Stimulated activated CD8-positive, alpha-beta memory T cell treated with anti-CD3 and anti-CD28 coated beads, Interleukin-12 subunit alpha, Interleukin-12 subunit beta, amount 100 ng/mL, for 4 hours (primary cell): ENCODE measurements at places on chromosomes 6 and 20.

- DNase-seq, result no peak
These were observed 66.9 kb upstream of the TGM3 start for GRCh38 chr20:2228926-2229325.

DNA sequence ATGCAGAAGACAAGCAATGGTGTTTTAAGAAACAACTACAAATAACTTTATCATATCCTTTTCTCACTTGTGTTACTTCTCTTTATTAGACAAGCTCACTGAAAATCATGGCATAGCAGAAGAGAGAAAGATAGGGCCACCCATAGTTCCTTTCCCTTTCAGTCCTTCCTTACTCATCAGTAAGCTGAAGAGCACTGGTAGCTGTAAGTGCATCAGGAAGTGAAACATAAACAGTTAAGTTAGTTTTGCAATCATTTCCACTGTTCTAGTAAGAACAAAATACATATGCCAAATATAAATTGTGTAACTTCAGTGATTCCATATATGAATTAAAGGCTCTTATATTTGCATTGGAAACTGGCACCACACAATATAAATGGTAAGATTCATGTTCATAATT, 220.1 kb downstream of the HACE1 start:
- no peak for DNase-seq

DNA sequence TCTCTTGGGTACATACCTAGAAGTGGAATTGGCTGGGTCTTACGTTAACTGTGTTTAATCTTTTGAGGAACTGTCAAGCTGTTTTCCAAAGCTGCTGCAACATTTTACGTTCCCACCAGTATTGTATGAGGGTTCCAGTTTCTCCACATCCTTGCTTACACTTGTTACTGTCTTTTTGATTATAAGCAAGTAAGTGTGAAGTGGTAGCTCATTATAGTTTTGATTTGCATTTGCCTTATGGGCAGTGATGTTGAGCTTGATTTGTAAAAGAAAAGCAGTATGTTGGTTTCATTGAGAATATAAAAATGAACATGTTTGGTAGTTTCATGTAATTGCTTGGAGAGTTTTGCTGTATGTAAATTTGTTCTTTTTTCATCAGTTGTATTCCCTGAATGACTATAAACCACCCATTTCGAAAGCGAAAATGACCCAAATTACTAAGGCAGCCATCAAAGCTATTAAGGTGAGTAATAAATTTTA, 40.4 kb downstream of the SCAF8 start:
- DNase-seq, result no peak

- DNase-seq, result no peak
These were observed 3.5 kb downstream of the CST7 start for GRCh38 chr20:24952376-24953208.

DNA sequence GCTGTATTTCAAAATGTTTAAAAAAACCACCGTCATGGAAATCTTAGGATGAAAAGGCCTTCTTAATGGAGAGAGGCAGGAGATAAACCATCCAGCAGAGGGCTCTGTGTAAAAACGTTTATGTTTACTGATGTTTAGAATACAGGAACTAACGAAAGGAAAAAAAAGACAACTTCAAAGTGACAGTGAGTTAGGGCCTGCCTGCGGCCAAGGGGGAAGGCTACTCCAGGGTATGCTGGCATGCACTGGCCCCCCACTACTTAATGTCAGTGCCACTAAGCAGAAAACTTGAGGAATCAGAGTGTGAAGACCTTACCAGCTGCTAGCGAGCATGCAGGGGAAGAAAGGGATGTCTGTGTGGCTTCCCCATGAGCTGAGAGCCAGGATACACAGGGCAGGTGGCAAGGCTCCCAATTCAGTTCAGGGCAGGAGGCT, 47.7 kb downstream of the AKAP7 start:
- DNase-seq, result no peak

- no peak for DNase-seq
These were observed 15.4 kb upstream of the L3MBTL1 start for GRCh38 chr20:43492101-43492500.

DNA sequence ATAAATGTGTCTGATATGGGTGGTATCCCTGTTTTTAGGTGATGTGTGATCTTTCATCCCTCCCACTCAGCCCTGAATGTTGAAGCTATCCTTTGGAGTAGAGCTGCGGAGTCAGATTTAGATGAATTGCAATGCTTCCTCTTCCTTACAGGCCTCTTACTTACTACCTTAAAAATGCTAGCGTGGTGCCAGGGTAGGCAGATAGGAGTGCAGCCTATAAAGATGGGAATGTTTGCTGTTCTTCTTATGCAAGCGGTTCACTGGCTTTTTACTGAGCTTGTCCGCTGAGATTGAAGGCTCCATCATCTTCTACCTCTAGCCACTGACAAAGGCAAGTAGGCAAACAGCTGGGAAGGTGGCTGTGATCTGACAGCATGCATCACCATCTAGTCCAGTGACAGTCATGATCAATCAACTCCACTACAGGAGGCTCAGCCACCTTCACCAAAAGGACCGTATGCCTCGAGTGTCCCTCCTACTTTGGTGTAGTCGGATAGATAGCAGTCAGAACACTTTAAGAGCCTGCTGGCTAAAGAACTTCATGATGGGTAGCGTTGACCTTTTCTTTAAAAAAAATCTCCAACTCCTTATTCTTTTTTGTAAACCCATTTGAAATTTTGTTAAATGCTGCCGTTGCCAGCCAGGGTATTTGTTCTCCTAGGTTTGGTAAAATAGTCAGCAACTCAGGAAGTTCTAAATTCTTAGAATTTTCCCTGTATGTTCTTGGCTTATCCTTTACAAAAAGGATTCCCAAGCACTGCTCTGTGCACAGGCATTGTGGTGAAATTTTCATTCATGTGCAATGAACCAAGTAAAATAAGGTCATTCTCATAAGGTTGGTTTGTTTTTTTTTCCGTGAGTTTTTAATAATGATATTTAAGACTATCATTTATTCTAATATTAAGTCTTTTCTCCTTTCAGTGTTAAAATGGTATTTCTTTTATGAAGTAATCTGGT, 169.6 kb downstream of the MTHFD1L start:
- no peak for DNase-seq

DNA sequence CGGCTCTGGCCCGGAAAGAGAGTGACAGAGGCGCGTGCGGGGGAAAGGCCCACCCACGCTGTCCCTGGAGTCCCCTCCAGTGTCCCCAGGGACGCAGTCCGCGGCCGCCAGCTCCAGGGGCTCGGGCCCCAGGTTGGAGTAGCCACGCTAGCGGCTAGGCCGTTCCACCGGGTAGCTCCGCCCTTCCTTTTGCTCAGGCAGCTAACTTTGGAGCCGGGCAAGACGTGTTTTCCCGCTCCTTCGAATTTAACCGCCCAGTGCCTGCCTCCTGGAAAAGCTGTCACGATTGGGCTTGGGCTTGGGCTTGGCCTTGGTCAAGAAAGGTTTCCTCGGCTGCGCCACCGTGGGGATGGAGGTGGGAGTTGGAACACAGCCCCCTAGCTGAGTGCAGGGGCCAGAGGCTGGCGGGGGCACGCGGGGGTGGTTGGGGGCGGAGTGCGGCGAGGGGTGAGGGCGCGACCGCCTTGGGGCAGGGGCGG, 4.7 kb downstream of the LINC00237 start:
- DNase-seq, result no peak

DNA sequence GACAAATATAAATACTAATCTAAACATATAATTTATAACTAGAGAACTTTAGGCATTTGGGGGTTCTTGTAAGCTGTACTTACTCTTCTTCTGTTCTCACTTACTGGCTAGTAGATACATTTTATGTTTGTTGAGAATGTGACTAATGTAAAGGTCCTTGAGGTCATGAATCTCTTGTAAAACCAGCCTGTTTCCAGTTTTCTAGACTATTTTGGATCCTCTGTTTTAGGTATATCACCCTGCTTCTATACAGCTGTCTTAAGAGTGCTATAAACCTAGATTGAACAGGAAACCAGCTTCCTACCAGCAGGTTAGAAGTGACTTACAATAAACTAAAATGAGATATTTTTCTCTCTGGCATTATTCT, 134.2 kb downstream of the PLCB4 start:
- DNase-seq, result no peak

- no peak for DNase-seq
These were observed 41.1 kb upstream of the CAP2 start for GRCh38 chr6:17352302-17352701.

GRCh38 chr6:11592294-11592906, 54.9 kb downstream of the TMEM170B start:
- no peak for DNase-seq

DNA sequence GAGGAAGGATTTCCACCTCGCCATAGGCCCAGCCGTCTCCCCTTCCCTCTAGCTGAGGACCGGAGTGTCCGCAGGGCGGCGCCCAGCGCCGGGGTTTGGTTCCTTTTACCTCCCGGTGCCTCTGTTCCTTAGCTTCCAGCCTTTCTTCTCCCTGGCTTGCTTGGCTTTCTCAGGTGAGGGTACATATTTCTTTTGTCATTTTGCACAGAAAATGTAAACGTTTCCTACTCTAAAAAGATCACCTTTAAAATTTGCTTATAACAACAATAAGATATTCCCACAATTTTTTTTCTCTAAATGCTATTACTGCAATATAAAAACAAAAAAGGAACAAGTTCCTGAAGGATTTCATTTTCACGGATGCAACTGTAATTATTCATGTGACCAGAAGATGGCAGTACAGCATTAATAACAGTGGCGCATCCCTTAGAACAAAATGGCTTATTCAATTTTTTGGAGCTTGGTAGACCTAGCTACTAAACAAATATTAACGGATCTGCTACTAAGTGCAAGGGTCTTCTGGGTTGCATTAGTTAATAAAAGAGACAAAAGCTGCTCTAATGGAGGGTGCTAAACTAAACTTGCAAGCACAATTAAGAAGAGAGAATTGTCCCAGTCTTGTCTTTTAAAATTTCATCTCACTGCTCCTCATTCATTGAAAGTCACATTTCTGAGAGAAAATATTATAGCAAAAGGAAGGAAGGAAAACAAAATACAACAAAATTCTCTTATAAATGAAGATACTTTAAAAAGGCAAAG, 172.9 kb downstream of the ADGRG6 start:
- DNase-seq, result no peak

GRCh38 chr20:2909953-2910352, 36.7 kb downstream of the PTPRA start:
- no peak for DNase-seq

- no peak for DNase-seq
These were observed 18.8 kb upstream of the FRMD1 start for GRCh38 chr6:168097621-168098430.

- no peak for DNase-seq
These were observed 84.2 kb upstream of the FOXC1 start for GRCh38 chr6:1525364-1526038.

- no peak for DNase-seq
These were observed 99.0 kb upstream of the GMDS start for GRCh38 chr6:2344319-2344905.

DNA sequence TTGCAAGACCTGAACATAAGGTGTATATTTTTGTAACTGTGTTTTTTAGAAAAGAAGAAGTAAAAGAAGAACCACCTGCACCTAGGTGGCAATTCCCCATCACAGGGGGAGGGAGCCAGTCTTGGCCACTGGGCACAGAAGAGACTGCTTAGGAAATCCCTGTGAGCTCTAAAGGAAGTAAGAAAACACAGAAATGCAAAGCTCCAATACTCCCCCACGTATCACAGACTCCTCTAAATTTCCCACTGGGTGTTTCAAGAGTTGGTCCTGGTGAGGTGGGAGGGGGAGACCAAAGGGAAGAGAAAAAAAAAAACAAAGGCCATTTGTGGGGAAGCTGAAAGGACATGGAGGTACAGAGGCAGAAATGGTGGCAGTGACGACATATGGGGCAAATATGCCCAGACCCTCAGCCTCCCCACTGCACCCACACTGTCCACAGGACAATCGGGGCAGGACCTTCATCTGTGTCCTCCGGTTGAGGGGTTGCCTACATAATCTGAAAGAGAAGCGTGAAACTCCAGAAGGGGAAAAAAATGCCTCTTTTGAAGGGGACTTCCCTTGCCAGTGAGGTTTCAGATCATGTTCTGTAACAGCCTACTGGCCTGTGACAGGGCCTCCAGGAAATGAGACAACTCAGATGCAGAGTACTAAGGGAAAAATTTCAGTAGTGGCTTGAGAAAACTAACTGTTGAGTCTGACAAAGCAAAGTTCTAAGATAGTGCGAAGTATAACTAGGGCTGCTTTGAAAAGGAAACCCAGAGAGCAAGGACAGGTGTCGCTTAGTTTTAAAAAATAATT, 226.2 kb upstream of the MARCKS start:
- no peak for DNase-seq

DNA sequence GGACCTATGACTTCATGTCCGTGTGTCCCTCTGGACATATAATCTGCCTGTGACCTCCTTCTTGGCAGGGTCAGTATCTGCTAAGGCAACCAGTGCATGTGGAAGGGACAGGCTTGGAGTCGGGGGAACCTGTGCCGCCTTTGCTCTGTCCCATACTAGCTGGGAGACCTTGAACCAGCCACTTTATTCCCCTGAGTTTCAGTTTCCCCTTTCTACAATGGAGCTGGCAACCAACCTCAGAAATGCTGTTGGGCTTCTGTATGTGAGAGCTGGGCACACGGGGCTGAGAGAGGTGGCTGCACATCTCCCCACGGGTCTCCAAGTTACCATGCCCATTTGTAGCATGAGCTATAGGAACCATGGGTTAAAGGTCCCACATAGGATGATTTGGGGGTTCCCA, 53.8 kb downstream of the CD40 start:
- no peak for DNase-seq

DNA sequence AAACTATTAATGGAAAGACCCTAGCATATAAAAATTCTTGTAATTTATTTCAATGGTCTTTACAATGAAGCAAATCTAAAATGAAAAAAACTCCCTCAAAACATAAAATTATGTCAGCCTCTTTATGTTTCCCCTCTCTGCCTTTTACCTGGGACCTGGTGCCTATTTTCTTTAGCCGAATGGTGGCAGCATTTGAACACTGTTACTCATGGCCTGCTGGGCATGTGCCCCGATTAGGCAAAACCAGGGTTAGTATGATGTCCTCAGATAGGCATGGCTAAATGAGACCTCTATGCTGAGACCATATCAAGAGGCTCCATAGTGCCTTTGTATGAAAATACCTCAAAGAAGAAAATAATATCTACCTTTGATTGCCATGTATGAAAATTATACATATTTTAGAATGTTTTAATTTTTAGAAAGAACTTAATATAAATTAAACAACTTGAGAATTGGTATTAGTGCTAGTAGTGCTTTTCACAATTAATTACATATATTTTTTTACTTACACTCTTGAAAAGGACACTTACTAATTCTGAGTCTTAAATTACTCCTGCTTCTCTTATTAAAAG, 22.5 kb upstream of the C6orf58 start:
- no peak for DNase-seq

DNA sequence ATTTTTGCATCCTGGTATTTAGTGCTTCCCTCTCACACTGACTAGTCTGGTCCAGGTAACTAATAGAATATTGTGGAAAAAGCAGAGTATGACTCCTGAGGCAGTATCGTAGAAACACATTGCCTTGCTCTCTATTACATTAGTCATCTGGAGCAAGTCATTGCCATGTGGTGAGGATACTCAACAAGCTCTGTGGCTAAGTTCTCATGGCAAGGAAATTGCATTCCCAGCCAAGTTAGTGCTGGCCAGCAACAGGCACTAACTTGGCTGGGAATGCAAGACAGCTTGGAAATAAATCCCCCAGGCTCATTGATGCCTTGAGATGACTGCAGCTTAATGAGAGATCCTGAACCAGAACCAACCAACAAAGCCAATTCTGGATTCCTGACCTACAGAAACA, 39.7 kb upstream of the HTR1B start:
- DNase-seq, result no peak

- no peak for DNase-seq
These were observed 231.0 kb downstream of the TBXT start for GRCh38 chr6:165936660-165937059.

GRCh38 chr20:32752458-32753250, 9.4 kb upstream of the COMMD7 start:
- no peak for DNase-seq
